Activated CD4-positive, CD25-positive, alpha-beta regulatory T cell treated with anti-CD3 and anti-CD28 coated beads, Interleukin-2, amount 50 U/mL, for 16 hours (primary cell): ENCODE measurements at places on chromosomes 16 and 17.

GRCh38 chr16:4915226-4915761 lies 21.7 kb downstream of the PPL start:
- DNase-seq: no peak

DNA sequence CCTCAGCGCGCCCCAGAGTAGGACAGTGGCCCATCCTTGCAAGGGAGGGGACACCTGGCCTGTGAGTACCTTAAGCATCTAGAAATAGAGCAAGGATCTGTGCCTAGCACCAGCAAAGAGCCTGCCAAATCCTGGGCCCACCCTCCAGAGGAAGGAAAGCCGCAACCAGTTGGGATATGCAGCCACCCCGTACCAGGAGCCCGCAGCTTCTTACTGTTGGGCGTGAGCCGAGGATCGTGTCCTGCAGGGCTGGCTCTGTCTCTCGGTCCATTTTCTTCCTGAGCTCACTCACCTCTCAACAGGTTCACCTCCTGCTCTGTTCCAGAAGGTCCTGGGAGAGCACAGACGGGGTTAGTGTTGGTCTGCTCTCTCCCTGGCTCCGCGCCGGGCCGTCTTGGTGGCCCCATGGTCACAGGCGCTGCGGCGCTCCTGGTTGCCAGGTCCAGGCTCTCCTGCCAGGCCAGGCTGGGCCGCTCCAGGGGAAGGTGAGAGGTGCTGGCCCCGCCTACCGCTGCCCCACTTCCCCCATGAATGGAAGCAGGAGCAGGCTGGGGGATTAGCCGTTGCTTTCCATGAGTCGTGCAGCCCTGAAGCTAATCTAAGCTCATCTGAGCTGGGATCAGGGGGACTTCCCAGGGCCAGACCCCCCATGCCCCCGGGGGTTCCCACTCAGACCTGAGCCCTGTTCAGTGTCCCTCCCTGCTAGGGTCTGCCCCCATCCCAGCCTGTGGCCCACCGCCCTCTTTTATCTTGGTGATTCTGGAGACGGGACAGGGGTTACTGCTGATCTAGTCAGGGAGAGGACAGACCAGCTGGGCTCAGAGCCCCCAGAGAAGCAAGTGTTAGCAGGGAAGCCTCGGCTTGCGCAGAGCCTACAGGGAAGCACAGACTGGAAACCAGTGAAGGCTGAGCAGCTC lies 12.7 kb downstream of the ENDOV start:
- no peak for DNase-seq

DNA sequence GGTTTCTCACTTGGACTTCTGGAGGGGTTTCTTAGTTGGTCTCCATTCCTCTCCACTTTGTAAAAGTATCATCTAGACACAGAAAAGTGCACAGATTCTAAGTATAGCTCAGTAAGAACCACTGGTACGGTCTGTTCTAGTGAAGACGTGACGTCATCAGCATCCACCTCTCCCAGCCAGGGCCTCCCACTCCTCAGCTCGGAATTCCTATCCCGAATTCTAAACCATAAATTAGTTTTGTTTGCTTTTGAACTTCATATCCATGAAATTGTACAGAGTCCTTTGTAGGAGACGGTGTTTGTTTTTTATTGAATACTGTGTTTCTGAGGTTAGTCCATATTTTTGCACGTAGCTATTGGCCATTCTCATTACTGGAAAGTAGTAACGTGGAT lies 25.5 kb downstream of the FOXK2 start:
- no peak for DNase-seq

GRCh38 chr17:4124999-4125398 lies 17.8 kb downstream of the ZZEF1 start:
- DNase-seq: no peak

DNA sequence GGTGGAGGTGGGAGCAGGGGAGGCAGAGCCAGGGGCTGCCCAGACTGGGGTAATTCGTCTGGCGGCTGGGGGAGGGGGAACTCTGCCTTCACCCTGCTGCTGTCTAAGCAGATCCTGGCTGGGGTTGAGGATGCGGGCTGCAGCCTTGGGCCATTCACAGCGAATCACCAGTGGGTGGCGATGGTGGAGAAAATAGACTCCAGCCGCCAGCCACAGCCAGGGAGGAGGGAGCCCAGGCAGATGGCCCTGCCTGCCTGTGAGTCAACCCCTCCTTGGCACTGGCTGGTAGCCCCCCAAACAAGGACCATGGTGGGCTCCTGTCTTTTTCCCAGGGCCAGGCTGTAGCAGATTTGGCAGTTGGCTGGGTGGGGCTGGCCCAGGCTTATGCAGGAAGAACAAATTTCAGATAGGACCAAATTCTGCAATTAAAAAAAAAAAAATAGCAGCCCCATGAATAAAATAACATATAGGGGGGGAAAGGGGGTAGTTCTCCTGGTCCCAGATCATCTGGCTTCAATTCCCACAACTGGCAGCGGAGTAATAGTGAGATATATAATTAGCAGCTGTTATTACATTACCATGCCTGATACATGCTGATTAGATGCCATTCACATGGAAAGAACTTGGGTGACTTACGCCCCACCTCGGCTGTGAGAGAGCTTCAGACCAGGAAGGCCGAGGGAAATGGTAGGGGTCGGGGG lies 41.5 kb upstream of the CDH5 start:
- no peak for DNase-seq

DNA sequence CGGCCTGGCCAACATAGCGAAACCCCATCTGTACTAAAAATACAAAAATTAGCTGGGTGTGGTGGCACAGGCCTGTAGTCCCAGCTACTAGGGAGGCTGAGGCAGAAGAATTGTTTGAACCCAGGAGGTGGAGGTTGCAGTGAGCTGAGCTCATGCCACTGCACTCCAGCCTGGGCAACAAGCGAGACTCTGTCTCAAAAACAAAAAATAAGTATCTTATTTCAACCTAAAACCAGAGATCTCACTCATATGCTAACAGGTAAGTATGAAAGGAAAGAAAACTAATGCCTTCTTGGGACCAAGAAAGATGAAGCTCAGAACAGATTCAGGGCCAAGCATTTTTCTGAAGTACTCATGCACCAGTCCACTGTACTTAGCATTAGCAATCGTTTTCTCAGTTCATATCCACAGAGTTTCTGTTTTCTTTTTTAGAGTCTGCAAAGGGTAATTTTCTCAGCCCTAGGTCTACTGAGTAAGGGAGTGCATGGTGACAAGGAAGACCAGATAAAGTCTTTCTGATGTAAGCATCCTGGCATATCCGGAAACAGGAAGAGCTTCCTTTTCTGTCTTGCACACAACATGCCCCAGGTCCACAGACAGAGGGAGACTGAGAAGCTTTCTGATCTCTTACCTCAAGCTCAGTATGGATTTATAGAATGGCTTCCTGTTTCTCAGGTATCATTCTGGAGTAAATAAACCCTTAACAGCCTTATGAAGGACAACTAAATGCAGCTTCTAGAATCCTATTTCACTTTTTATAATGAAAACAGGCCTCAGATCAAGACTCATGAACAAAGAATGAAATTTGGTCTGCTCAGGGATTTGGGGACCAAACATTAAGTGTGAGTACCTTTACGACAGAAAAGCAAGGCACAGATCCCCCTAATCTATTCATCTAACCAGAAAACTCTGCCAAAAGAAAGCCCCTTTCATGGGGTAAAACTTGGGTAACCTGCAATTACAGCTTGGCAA lies 38.7 kb upstream of the FOXJ1 start:
- DNase-seq: no peak

GRCh38 chr17:69175262-69175624 lies 33.5 kb upstream of the ABCA6 start:
- no peak for DNase-seq

DNA sequence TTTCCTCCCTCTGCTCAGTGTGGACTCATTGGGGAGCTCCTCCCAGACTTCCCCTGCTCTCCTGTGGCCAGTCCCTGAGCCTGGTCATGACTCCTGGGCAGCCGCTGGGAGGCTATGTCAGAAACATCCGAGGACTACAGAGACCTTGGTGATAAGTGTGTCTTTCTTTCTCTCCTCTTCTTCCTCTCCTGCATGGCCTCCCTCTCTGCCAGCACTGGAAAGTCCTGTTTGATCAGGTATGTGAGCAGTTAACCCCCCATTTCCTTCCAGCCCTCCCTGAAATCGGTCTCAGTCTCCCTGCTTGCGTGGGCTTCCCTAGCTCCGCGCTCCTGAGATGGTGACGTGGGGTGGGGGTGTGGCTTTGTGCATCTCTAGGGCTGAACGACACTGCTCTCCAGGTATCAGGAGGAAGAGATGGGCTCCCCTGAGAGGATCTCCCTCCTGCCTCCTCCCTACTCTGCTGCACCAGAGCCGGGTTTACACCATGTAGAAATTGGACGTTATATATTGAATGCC lies 2.1 kb downstream of the RHBDL3 start:
- DNase-seq: no peak

GRCh38 chr16:53545433-53545832 lies 42.4 kb upstream of the AKTIP start:
- no peak for DNase-seq

GRCh38 chr17:48295362-48296288 lies 134.4 kb downstream of the SKAP1 start:
- DNase-seq: no peak

DNA sequence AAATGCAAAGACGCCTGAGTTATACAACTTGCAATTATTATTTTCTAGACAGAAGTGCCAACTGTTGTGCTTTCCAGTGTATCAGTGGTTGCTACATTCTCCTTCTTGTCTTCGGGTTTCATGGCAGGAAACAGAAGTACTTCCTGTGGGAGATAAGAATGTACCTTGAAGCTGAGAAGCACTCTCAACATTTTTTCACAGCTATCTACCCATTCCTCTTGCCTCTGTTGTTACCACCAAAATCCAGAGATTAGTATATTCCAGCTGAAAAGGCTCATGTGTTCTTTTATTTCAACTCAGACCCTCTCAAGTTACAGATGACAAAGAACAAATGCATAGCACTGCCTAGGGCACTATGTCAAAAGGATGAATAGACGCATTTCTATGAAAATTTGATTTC lies 4.8 kb upstream of the ADAT1 start:
- no peak for DNase-seq

- DNase-seq: no peak
Measured at GRCh38 chr17:17921192-17922069, 50.8 kb downstream of the TOM1L2 start.

DNA sequence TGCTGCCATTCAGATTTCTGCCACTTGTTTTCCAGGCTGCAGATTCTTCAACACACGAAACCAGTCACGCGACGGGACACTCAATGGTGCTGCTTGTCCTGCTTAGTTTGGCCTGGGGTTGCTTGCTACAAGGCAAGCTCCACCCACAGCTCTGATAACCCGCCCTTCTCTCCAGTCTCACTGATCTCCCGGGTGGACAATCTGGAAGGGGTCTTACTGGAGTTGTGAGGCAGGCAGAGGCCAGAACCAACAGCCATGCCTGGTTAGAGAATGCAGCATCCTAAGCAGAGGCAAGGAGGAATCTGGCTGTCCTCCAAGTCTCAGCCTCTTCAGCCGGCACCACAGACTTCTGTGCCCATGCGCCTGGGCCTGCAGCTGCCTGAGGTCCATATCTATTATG lies 119.1 kb downstream of the KCNJ12 start:
- DNase-seq: no peak

DNA sequence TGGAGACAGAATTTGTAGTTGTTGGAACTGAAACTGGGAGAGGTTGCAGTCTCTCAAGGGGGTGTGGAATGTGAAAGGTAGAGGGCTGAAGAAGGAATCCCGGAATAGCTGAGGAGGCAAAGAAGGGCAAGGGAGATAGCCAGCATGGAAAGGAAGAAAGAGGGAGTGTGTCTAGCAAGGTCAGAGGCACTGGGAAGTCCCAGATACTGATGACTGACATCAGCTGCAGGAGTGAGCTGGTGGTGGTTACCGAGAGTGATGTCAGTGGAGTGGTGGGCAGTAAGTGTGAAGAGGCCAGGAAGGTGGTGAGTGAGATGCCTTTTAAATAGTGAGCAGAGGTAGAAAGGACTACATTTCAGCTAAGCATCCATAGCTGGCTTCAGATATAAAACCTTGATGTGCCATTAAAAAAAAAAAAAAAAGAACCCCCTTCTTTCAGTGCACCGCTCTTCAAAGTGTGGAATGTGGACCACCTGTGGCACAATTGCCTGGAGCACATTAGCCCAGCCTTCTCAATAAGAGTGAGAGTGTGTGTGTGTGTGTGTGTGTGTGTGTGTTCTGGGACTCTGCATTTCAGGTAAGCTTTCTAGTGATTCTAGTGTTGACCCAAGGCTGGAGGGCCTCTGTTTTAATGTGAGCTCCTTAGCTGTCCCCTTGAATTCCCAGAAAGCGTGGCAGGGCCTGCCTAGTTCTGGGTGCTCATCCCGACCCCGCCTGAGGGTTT lies 8.5 kb downstream of the PRMT7 start:
- DNase-seq: no peak

GRCh38 chr16:19810817-19811731 lies 73.6 kb downstream of the GPRC5B start:
- DNase-seq: no peak
